ENCODE measurements at places on chromosomes 16 and 17. TPM values are rescaled to one million over a fixed set of nuclear protein-coding genes. Genes with fewer than 3 reads are reported as not detected.

GRCh38 chr16:83248735-83249463 lies 558.9 kb upstream of the HSBP1 start:
- no peak for DNase-seq

Gene HSDL1
- 18.3 TPM for total RNA-seq

DNA sequence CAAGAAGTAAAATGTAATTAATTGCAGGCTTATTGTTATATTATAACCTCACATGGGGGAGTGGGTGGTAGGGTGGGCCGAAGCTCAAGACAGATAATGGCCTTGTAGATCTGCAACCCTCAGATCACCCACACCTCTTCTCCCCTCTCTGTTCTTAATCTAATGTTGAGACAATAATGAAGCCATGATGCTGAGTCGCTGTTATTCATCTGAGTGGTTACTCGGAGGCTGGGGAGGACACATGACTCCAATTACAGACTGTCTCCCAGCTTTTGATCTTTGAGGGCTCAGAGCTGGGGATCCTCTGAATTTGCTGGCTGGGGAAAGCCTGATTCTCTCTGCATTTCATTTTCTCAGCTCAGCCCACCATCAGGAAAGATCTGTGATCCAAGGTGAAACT lies 275.3 kb downstream of the SHISA9 start:
- DNase-seq, result no peak

GRCh38 chr17:69870751-69871199 lies 204.2 kb upstream of the KCNJ16 start:
- no peak for DNase-seq

Gene RHBDF2
- 114 TPM for total RNA-seq

Gene CFAP119
- 4.2 TPM for total RNA-seq

Gene C17orf58
- 7.2 TPM for total RNA-seq

Gene ST6GALNAC1
- 12.5 TPM for total RNA-seq

Gene TBC1D3G
- total RNA-seq, result not detected

DNA sequence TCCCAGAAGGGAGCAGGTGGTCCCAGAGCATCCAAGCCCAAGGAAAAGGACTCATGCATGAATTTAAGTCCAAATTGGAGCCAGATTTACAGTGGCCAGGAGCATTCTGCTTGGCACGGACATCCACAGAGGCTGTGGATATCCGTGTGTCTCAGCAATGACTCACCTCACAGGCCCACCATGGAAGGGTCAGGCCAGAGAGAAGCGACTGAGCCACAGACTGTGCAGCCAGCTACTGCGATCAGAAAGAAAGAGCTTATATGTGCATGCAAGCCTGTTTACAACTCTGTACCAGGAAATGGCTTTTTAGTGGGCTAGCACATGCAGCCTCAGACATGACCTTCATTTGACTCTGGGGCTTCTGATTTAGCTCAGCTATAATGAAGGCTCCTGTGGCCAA lies 231.0 kb downstream of the C16orf95 start:
- no peak for DNase-seq

- DNase-seq, result no peak
Measured at GRCh38 chr16:78929841-78930240, 670.7 kb downstream of the MAF start.

DNA sequence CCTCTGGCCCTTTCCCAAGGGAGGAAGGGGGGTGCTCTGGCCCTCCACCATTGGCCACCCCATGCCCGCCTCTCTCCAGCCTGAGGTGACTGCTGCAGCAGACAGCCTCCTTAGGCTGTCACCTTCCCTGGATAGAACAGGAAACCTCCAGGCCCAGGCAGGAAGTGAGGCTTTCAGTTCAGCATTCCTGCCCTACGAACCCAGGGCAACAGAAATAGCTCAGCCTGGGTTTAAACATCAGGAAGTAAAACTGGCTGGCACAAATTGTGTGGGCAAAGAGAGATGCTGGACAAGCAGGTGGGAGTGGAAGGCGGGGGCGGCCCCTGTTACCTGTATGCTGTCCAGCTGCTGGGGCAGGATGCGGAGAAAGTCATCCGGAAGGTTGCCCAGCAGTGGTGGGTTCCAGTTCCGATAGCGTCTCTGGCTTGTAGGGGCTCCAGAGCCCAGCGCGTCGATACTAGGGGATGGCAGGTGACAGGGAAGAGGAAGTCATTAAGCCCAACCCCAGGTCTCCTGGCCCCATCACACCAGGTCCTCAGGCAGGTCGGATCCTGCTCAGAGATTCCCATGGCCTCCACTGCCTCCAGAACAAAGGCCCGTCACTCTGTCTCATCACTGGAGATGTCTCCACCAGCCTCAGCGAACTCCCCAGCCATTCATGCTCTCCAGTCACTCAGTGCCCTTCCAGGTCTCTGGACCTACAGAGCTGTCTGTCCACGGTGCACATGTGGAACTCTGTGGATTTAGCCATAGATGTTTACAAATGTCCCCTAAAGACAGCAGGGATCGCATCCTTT lies 23.6 kb upstream of the MRPS23 start:
- DNase-seq, result no peak

GRCh38 chr16:89574681-89575246 lies 794 bp upstream of the CPNE7 start:
- DNase-seq, result peak; percentile 85

DNA sequence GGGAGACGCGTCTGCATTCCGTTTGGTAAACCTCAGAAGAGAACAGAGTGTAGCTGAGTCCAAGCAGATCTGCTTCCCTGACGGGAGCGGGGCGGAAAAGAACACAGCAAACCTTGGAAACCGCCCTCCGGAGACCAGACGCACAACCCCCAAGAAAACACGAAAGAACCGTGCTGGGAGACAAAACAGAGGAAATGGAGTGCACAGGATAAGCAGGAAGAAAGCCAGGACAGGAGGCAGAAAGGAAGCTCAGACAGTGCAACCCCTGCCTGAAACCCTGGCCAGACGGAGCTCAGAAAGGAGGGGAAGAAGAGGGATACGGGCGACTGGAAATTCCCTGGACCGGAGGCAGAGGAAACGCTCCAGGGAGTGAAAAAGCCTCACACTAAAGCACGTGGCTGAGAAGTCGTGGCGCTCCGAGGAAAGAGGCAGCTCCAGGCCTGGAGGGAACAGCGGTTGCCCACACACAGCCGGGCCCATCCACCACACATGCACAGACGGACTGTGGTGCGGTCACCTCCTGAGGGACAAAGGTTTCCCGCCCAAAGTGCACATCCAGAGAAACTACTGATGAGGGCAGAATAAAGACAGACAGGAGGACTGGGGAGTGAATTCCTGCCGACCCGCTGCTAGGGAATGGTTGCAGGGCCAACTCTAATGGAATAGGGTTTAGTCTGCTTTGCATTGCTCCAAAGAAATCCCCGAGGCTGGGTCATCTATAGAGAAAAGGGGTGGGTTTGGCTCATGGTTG lies 10.2 kb downstream of the DPEP1 start:
- no peak for DNase-seq

DNA sequence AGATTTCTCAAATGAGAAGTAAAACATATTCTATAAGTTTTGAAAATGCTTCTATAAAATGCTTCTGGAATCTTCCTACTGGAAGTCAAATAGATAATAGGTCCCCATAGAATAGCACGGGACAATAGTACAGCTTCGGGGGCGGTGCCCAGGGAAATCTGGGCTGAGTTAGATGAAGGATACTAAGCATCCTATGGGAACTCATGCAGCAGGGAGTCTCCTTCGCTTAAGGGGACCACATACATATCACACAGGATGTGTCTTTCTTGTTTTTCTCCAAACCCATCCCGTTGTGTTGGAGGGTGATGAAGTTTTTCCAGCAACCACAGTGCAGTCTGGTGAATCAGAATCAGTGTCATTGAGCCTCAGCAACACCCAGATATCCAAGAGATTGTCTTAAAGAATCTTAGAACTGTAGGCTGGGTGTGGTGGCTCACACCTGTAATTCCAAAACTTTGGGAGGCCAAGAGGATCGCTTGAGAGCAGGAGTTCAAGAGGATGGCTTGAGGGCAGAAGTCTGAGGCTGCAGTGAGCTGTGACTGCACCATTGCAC lies 84.2 kb downstream of the PITPNC1 start:
- DNase-seq, result no peak

Gene ALOX15
- 1.3 TPM for total RNA-seq

- DNase-seq, result no peak
Measured at GRCh38 chr17:36111068-36111490, 7.5 kb downstream of the CCL4 start.

- DNase-seq, result no peak
Measured at GRCh38 chr16:68072038-68072695, 13.0 kb upstream of the NFATC3 start.

DNA sequence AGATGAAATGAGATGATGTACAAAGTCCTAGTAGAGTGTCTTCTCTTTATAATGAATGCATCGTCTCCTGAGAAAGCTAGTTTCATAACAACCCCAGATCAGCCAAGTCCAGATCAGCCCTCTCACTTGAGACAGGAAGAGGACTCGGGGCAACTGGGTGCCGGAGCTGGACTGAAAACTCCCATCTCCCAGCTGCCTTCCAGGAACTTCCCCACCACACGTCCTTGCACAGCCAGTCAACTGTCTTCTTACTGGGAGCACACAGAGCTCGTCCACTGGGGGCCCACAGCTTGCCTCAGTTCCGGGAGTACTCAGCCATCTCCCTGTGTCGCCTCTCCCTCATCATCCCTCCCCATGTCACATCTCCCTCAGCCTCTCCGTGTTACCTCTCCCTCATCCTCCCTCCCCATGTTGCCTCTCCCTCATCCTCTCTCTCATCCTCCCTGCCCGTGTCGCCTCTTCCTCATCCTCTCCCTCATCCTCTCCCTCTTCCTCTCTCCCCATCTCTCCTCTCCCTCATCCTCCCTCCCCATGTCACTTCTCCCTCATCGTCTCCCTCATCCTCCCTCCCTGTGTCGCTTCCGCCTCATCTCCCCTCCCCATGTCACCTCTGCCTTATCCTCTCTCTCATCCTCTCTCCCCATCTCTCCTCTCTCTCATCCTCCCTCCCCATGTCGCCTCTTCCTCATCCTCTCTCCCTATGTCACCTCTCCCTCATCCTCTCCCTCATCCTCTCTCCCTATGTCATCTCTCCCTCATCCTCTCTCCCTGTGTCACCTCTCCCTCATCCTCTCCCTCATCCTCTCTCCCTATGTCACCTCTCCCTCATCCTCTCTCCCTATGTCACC lies 22.4 kb upstream of the KCNH6 start:
- DNase-seq, result no peak

GRCh38 chr16:183005-183404 lies 2.7 kb downstream of the HBQ1 start:
- DNase-seq, result no peak

GRCh38 chr16:86531191-86531545 lies 20.8 kb downstream of the FOXF1 start:
- DNase-seq, result no peak

Gene ARSG
- 14.0 TPM for total RNA-seq

GRCh38 chr17:77186141-77186604 lies 45.4 kb downstream of the SEC14L1 start:
- DNase-seq, result no peak

Gene CARD14
- 2.6 TPM for total RNA-seq

DNA sequence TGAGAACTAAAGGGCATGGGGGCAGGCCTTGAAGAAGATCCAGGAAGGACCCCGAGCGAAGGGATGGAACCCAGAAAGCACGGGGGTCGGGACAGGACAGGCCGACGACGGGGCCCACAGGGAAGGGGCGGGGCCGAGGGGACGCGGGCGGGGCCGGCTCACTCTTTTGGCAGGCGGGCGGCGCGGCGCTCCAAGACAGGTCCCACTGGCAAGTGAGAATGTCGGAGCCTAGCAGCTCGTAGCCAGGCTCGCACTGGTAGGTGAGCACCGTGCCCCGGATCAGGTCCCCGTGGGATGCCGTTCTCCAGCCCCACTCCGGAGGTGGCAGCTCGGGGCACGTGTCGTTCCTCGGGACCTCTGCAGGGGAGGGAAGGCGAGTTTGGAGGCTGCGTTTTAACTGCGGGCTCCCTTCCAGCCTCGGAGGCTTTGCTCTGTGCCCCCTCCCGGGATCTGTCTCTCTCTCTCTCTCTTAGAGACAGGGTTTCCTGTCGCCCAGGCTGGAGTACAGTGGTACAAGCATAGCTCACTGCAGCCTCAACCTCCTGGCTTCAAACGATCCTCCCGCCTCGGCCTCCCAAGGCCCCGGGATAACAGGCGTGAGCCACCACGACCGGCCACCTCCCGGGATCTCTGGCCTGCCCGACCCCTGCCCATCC lies 13.7 kb upstream of the CDIPT start:
- DNase-seq, result no peak

Gene RND2
- 0.15 TPM for total RNA-seq

GRCh38 chr16:48959204-48959603 lies 322.4 kb downstream of the CBLN1 start:
- peak; percentile 13 for DNase-seq

DNA sequence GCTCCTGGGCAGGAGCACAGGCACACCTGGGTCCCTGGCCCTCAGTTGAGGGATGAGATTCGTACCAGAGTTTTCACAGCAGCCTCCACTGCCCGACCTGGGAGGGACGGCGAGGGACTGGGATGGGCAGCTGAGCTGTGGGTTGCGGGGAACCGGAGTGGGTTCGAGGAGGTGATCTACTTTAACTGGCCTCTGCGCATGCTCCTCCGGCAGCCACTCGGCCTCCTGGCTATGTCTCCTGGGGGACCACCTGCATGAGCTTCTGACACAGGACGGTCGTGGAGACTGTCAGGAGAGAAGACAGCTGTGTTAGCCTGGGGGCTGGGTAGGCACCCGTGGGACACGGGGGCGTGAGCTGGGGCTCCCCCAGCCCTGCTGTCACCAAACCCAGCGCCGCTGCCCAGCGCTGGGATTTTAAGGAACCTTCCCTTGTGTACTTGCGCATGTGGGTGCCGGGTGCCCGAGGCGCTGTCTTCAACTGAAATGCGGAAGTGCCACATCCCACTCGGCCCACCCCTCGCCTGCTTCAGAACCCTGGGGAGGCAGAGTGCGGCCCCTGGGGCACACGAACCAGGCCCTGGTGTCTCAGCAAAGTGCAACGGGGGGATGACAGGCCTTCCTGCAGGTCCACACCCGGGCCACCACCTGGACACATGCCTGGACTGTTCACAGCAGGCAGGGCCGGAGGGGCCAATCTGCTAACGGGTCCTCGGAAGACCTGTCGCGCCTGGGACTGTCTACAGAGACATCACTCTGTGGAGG lies 36.4 kb downstream of the SLC7A5 start:
- peak; percentile 86 for DNase-seq

GRCh38 chr16:3861808-3862451 lies 18.6 kb downstream of the CREBBP start:
- DNase-seq, result peak; percentile 84

Gene C16orf74
- total RNA-seq, result 14.9 TPM

GRCh38 chr17:20266806-20267458 lies 200.4 kb downstream of the LGALS9B start:
- DNase-seq, result no peak
